ENCODE measurements at places on chromosomes 5 and 9.

DNA sequence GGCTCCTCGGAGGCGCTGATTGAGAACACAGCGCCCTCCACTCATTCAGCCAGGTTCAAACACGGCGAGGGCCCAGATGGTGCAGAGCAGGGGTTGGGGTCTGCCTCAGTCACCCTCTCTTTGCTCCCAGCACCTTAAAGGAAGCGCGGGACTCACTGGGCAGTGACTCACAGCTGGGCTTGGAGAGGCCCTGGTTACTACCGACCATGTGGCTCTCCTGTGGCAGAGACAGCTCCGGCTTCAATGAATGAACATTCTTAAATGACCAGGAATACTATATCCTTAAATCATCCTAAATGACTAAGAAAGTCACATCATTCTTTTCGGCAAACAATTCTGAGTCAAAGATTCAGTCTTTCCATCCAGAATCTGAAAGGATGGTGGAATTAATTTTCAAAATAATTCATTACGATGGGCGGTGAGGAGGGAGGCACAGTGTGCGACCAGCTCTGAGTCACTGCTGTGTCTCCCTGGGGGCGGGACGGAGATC is 1.6 kb upstream of the INPP5E start:
- DNase-seq, result no peak

DNA sequence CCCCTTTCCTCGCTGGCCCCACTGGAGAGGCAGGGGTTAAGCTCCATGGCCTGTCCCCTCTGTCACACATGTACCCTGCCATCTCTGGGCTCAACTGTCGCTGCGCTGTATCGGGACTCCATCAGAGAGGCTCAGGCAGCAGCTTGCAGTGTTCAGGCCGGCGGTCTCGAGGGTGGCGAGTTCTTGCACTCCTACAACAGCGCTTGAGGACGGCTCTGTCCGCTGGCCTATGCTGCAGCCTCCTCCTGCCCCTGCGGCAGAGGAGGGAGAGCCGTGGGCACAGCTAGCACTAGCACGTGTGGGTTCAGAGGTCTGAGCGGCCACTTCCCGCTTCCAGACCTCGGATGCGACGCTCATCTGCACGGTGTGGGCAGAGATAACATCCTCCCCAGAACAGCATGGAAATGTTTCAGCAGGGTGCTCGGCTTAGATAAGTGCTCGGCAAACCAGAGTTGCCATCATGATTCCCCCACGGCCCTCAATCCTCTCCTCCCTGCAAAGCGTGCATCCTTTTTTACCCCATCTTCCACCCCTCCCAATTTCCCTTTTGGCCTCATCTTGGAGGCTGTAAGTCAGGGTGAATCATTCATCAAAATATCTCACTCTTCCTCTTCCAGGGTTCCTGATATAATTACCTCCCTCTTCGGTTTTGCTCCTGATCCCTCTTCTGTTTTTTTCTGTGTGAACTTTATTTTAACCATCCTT is 41.9 kb upstream of the FUBP3 start:
- DNase-seq, result no peak

GRCh38 chr9:127557466-127557869 is 54.6 kb upstream of the STXBP1 start:
- no peak for DNase-seq

DNA sequence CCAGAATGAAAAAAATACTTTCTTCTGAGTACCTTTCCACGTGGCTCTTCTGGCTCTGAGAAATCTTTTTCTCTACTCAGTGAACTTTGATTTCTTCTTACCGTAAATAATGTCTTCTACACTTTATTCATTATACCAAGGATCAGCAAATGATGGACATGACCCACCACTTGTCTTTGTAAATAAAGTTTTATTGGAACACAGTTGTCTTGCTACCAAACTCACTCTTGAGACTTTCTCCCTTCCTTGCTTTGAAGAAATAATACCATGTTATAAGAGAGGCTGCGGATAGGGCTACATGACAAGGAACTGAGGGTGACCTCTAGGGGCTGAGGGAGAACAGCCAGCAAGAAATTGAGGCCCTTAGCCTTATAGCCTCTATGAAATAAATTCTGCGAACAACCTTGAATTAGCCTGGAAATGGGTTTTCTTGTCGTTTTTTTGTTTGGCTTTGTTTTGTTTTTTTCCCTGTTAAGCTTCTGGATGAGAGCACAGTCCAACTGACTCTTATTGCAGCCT is 212.5 kb downstream of the COMMD10 start:
- DNase-seq, result no peak

DNA sequence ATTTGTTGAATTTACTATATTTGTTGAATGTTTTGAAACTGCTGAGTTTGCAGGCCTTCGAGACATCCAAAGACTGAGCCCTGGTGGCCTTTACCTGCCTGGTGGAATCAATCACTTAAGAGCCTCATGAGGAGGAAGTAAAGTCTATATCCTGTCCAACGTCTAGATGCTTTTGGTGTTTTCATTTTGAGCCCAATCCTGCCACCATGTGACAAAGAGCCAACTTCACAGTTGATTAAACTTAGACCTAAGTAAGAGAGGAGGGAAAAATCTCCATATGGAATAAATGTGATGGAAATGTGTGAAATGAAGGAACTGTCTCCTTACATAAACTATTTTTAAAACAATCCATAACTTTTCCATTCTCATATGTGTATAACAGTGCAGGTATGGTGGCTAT is 220.1 kb downstream of the PRR16 start:
- DNase-seq, result no peak

DNA sequence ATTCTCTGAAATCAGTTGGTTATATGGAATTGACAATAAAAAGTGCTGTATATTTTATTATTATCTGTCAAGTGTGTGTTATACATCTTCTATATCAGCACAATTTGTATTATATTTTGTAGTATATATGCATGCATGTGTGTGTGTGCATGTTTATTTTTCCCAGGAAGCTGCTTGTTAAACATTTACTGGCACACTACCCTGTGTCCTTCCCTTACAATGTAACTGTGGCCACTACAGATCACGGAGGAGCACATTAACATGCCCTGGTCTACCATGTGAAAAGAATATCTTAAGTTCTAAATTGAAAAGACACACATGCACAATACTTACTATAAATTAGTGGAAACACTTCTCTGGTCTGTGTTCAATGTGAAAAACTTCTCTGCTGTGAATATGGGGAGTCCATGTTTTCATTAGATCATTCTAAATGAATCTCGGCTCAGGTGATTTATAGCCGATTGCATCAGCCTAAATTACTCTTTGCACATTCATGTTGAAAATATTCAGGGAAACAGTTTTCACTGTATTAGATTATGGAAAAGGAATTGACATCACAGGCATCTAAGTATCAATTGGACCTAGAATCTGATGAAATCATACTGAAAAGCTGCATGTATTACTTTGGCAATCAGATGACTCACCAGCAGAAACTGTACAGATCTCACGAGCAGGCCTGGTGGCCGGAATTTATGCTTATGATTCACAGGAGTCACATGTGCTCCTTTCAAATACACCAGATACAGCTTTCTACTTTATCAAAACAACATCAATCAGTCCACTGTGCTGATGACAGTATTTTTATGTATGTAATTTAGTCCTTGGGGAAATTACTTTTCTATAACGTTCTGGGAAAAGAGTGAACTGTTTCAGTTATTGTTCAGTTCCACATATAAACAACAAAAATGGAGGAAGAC is 39.4 kb downstream of the LURAP1L start:
- no peak for DNase-seq

DNA sequence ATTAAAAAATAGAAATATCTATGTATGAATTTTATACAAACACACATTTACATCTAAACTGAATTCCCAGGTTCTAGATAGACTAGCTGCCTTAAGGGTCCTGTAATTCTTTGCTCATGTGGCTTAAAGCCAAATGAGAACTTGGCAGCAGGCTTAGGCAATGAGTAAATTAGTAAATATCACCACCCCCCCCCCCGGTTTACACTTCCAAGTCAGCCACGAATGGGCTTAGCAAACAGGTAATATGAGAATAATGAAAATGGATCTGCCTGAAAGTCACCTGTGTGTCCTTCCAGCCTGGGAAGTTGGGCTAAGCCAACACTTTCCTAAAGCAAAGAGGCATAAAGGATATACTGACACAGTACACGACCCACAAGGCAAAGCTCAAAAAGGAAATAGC is 108.6 kb downstream of the KLHL3 start:
- no peak for DNase-seq

- no peak for DNase-seq
Observed at GRCh38 chr5:159609359-159609758, 279.1 kb upstream of the IL12B start.
